ENCODE measurements at places on chromosomes 6 and 20. TPM values are rescaled to one million over a fixed set of nuclear protein-coding genes. Genes with fewer than 3 reads are reported as not detected.

THEMIS gene
- not detected for total RNA-seq

ALDH5A1 gene
- 0.62 TPM for total RNA-seq

FAM135A gene
- total RNA-seq = 15.9 TPM

WFDC12 gene
- total RNA-seq = not detected

PRR3 gene
- 4.0 TPM for total RNA-seq

CCN6 gene
- 0.31 TPM for total RNA-seq

MAP1LC3A gene
- total RNA-seq = 11.6 TPM

DLL1 gene
- total RNA-seq = 19.4 TPM

AURKA gene
- 26.2 TPM for total RNA-seq

HMGCLL1 gene
- total RNA-seq = 0.65 TPM

NFYA gene
- total RNA-seq = 13.7 TPM

MLIP gene
- not detected for total RNA-seq

SLA2 gene
- not detected for total RNA-seq

TAGAP gene
- total RNA-seq = not detected

IP6K3 gene
- total RNA-seq = not detected

CST5 gene
- total RNA-seq = not detected

SMOC2 gene
- total RNA-seq = not detected

NKX2-4 gene
- total RNA-seq = not detected

UTRN gene
- 26.4 TPM for total RNA-seq

RBM24 gene
- 0.78 TPM for total RNA-seq

ABT1 gene
- 20.6 TPM for total RNA-seq

NANP gene
- total RNA-seq = 7.7 TPM

OGFRL1 gene
- 20.6 TPM for total RNA-seq

VGLL2 gene
- not detected for total RNA-seq

CAPN11 gene
- total RNA-seq = not detected

RIPOR2 gene
- not detected for total RNA-seq

COL21A1 gene
- total RNA-seq = 0.39 TPM

FGD2 gene
- 0.23 TPM for total RNA-seq

F13A1 gene
- not detected for total RNA-seq

MYLK2 gene
- total RNA-seq = not detected

CST1 gene
- total RNA-seq = not detected

COL12A1 gene
- total RNA-seq = 205 TPM

ARFGEF3 gene
- total RNA-seq = under 0.01 TPM

WFDC5 gene
- 1.6 TPM for total RNA-seq

EPHA7 gene
- total RNA-seq = not detected

SLC32A1 gene
- not detected for total RNA-seq

SNX9 gene
- total RNA-seq = 37.8 TPM

MED20 gene
- 16.5 TPM for total RNA-seq

TOX2 gene
- total RNA-seq = 0.76 TPM

RPS10 gene
- 5,521 TPM for total RNA-seq

KCNK5 gene
- not detected for total RNA-seq
